Temporal lobe (tissue), 4 donors: ENCODE measurements at places on chromosomes 6 and 20. TPM values are rescaled to one million over a fixed set of nuclear protein-coding genes. Genes with fewer than 3 reads are reported as not detected.

Gene RAB44
- total RNA-seq, result under 0.01 TPM

Gene CCR6
- total RNA-seq, result not detected

Gene DYNLT2
- total RNA-seq, result 3.2 TPM

Gene GLP1R
- total RNA-seq, result under 0.01 TPM

Gene VNN1
- not detected for total RNA-seq

Gene KCNQ2
- 136 TPM for total RNA-seq

Gene OR2W1
- total RNA-seq, result not detected

Gene BMP5
- 2.7 TPM for total RNA-seq

Gene PI3
- not detected for total RNA-seq

Gene VWA7
- total RNA-seq, result 0.98 TPM

Gene PRDM13
- not detected for total RNA-seq

Gene GTF3C6
- total RNA-seq, result 44.5 TPM

Gene OR12D3
- total RNA-seq, result not detected

Gene ENPP3
- 0.25 TPM for total RNA-seq
